ENCODE measurements at places on chromosomes 12 and 14.

DNA sequence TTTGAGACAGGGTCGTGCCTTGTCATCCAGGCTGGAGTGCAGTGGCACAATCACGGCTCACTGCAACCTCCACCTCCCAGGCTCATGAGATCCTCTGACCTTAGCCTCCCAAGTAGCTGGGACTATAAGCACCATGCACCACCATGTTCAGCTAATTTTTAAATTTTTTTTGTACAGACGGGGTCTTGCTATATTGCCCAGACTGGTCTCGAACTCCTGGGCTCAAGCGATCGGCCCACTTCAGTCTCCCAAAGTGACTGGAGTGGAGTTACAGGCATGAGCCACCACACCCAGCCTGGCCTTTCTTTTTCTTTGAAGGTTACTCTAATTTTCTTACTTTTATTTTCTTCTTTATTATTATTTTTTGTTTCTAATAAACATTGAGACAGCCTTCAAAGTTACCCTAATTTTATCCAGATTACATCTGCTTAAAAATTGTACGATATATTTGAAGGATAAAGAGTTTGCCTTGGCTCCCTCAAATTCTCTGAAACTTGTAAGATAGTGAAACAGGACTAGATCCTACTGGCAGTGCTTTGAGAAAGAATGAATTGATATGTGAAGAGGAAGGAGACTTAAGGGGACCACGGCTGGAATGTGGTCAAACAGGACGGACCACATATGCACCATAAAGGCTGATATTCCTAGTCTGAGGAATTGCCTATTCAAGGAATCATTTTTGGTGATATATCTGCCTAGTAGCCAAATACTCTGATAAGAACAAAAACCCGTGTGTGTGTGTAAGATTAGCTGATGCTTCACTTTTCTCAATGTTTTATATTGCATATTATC lies 14.1 kb upstream of the SINHCAF start:
- no peak for DNase-seq

DNA sequence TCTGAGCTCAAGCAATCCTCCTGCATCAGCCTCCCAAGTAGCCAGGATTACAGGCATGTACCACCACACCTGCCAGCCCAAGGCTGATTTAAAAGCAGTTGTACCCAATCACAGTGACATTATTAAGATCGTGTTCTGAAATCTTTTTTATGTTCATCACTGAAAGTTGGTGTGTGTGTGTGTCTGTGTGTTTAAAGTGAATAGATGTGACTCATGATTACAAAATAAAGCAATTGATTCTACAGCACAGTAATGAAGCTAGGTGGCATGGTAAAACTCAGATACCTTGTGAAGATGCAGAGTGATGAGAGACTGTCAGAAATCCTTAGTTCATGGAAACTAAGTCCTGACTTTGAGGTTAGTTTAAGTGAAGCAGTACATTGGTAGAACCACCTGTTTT lies 74.2 kb upstream of the ATP2B1 start:
- DNase-seq: no peak

GRCh38 chr12:117970334-117970733 lies 1.5 kb upstream of the KSR2 start:
- DNase-seq: no peak

- DNase-seq: no peak
Measured at GRCh38 chr12:77725611-77726010, 105.1 kb upstream of the NAV3 start.

DNA sequence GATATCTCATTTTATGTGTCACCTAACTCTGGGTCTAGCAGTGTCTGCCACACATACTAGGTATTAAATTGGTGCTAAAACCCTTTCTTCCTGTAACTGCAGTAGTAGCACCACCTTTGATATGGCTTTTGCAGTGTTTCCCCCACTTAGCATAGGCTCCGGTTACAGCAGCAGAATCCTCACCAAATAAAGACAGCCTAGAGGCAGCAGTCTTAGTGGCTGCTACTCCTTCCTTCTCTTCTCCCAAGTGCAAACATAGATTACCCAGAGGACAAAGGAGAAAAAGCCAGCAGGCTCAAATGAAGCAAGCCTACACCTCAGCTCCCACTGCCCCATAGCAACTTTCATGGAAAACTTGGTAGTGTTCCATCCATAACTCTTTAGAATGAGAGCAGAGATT lies 30.1 kb upstream of the ABCC9 start:
- DNase-seq: no peak

DNA sequence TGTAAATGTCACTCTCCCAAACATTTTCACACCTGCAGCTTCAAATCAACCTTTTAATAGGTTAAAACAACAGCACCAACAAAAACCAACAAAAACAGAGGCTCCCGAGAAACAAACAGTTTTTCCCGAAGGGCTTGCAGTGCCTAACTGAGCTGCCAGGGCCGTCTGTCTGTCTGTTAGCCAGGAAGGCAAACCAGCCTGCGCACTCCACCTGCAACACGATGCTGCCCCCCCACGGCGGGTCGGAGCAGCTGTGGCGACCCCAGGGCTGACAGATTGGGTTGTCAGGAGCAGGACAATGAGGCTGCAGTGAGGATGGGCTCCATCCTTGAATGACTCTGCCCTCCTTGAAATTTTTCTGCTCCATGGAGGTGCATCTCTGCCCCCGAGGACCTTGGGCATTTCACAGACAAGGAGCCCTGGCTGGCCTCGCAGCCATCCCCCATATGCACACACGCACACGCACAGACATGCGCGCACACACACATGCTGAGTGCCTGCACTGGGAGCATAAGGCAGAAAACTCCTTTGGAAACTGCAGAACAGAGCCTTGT lies 2.6 kb downstream of the RTL1 start:
- no peak for DNase-seq

DNA sequence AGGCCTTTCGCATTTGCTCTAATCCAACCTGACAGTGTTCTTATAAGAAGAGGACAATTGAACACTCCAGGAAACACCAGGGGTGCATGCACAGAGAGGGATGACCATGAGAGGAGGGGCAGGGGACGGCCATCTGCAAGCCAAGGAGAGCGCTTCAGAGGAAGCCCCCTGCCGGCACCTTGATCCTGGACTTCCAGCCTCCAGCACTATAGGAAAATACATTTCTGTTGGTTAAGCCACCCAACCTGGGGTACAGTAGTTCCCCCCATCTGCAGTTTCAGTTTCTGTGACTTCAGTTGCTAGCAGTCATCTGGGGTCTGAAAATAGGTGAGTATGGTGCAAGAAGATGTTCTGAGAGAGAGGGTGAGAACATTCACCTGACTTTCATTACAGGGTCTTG lies 64.7 kb downstream of the CLMN start:
- DNase-seq: no peak

DNA sequence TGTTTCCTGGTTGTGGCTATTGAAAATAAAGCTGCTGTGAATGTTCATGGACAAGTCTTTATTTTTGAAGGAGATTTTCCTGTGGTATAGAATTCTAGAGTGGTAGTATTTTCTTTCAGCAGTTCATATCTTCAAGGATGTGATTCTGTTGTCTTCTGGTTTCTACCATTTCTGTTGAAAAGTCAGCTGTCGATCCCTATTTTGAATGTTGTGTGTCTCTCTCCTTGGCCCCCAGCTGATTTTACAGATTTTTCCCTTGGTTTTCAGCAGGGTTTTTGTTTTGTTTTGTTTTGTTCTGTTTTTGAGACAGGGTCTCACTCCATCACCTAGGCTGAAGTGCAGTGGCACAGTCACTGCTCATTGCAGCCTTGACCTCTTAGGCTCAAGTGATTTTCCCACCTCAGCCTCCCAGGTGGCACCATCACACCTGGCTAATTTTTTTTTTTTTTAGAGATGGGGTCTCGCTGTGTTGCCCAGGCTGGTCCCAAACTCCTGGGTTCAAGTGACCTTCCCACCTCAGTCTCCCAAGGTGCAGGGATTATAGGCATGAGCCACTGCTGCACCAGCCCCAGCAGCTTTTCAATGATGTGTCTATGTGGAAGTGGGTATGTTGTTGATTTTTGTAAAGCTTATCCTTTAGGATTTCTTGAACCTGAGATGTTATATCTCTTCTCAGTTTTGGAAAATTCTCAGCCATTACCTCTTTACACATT lies 28.1 kb downstream of the CFAP251 start:
- no peak for DNase-seq

GRCh38 chr12:62530596-62530995 lies 64.0 kb downstream of the MON2 start:
- DNase-seq: no peak

Data from stimulated activated CD8-positive, alpha-beta memory T cell treated with anti-CD3 and anti-CD28 coated beads, Interleukin-15, amount 100 ng/mL, for 48 hours (primary cell).